ENCODE measurements at places on chromosomes 16 and 17.

DNA sequence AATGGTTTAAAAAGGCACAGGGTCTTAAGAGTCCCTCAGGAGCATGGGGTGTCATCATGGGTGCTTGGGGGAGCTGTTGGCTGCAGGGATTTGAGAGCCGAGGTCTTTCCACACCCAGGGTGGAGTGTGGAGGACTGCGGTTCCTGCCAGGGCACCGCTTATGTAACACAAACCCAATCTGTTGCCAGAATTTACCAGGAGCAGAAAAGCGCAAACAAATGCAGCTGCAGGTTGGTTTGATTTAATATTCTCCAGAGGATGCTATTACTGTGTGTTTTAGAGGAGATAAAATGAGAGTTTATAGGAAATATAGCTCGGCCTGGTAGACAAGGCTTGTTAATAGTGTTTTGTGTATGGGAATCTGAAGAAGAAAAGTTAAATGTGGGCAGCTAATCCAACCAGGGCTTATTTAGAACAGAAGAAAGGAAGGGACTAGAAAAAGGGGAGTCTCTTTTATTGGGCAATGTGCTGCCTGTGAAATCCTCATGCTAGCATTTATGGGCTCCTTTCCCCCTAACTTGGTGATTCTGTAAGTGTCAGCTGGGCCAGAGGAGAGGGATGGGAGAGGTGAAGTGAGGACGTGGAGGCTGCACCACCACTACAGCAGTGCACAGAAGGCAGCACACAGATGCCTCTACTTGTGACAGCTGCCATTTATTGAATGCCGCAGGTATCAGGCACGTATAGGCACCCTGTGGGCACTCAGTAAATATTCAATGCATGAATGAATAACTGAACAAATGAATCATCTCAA lies 174.7 kb downstream of the KATNIP start:
- no peak for DNase-seq

- DNase-seq, result no peak
Observed at GRCh38 chr17:59762049-59762823, 54.8 kb downstream of the VMP1 start.

GRCh38 chr17:45784293-45784740 lies at the start of gene CRHR1:
CRHR1 (plus strand) TSS chr17:45784320; CDS start chr17:45784545, 225 bp downstream.
- no peak for DNase-seq

DNA sequence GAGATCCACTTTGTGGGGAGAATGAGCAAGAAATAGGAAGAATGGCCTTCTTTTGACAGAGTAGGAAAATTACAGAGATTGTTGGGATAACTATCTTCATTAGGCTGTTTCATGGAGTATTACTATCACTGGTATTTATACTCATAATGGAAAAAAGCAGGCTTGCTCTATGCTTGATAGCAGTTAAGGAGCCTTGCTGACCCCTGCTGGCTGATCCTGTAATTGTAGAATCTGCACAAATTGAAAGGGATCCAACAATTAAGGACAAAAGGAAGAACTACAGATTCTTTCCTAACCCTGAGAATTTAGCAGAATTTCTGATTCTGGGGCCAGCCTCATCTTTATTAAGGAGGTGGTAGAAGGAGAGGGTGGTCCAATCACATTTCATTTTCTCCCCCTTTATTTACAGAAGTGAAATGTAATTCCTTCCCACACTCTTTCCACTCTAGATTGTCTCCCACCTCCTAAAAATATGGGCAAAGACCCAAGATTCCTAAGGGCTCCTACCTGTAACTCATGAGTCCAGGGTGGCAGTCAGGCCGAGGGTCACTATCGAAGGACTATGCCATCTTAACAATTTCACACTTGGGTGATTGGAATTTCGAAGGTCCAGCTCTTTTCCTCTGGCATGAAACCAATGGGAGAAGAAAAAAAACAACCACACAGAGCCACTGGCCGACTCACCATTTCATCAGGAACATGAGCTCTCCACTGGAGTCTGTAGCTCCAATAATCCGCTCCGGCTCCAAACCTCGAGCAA lies 26.3 kb downstream of the NFE2L1 start:
- DNase-seq, result peak; percentile 56

GRCh38 chr17:30717291-30718098 lies 107.0 kb downstream of the CRLF3 start:
- DNase-seq, result no peak

- DNase-seq, result no peak
Observed at GRCh38 chr16:57123216-57123973, 31.0 kb downstream of the CPNE2 start.

- no peak for DNase-seq
Observed at GRCh38 chr16:56616608-56617211, 8.3 kb downstream of the MT2A start.

DNA sequence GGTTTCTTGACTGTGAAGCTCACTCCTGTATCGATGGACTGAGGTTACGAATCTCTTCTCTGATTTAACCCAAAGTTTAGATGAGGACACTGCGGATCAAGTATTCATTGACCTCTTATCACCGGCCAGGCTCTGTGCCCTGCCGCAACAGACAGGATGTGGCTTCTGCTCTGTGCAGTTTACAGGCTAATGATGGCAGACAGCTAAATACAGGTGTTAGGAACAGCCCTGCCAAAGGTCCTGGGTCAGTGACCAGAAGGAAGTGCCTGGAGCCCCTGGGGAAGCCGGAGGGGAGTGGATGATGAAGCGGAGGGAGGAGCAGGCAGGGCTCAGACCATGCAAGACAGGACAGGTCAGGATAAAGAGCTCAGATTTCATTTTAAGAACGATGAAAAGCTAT lies 44.4 kb downstream of the HAPSTR1 start:
- DNase-seq, result no peak

DNA sequence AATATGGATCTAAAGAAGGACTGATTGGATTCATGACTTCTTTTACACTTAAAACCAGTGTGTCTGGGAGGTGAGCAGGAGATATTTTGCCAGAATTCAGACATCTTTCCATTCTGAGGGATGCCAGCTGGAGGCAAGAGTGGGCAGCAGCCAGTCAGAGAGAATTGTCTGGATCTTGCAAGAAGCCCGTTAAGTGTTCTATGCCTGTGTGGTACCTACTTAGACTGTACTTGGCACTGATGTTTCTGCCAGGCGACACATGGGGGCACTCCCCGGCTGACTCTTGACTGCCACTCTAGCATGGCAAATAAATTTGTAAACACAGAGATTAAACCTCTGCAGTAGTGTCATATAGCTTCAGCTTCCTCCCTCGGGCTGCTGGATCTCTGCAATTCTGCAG lies 247.7 kb downstream of the UTP18 start:
- DNase-seq, result no peak

All from AG09309 (cell line).